ENCODE measurements at places on chromosomes 4 and X.

GRCh38 chr4:182862921-182863320 is 54.3 kb downstream of the DCTD start:
- no peak for DNase-seq

- DNase-seq = no peak
These were observed 80.0 kb downstream of the FAT1 start for GRCh38 chr4:186643501-186644310.

GRCh38 chr4:133808151-133808550 is 393.4 kb downstream of the PABPC4L start:
- no peak for DNase-seq

- DNase-seq = no peak
These were observed 35.8 kb upstream of the PRSS12 start for GRCh38 chr4:118388606-118389005.

- DNase-seq = no peak
These were observed 187.7 kb upstream of the NUDT10 start for GRCh38 chrX:51144828-51145442.

DNA sequence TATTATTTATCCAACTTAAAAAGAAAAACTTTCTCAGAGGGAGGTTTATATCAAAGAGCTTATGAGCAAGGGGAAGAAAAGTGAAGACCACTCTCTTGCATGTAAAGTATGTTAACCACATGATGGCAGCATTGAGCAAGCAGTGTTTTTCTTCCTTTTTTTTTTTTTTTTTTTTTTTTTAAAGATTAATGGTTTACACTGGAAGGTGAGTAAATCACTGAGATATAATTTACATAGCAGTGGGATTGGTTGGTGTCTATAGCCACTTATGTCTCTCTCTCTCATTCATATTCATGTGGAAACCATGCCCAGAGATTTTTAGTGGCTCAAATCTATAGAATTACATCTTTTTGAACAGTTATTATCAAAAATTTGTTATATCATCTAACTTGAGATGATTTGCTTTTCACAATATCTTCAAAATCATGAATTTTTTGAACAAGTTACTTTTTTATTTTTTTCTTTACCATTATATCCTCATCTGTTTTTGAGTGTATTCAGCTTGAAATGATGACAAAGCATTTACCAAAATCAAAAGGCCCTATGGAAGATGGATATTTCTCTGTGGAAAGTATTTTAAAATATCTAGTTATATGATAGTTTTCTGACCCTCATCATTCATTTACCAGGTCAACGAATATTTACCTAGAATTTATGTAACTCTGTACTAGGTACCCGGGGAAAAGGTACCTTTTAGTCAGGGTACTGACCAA is 31.6 kb downstream of the MTHFD2L start:
- no peak for DNase-seq

- no peak for DNase-seq
These were observed 29.0 kb downstream of the TFDP3 start for GRCh38 chrX:133189195-133189594.

DNA sequence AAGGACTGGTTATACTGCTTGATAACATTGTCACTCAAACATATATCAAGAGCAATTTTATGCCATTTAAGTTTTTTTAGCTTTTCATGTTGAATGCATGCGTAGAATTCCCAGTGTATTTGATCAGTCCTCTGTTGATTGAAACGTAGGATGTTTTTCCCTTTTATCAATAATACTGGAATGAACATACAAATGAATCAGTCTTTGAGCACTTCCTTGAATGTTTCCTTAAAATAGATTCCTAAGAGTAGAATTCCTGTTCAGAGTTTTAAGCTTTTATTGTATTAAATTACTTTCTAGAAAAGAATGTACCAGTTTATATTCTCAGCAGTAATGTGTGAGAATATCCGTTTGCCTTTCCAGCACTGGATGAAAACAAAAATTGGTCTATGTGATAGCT is 37.8 kb downstream of the ADD1 start:
- no peak for DNase-seq

DNA sequence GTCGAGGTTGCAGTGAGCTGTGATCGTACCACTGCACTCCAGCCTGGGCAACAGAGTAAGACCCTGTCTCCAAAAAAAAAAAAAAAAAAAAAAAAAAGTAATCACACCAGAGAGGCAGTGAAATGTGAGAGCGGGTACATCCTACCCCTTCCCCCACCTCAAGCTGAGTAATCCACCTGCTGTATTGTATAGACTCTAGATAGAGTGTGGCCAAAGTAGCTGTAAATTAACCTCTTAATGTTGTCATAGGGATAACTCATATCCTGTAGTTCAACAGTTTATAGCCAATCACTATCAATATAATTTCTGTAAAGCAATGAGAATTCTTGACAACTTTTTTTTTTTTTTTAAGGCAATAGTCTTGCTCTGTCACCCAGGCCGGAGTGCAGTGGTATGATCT is 30.8 kb downstream of the TNIP2 start:
- DNase-seq = no peak

DNA sequence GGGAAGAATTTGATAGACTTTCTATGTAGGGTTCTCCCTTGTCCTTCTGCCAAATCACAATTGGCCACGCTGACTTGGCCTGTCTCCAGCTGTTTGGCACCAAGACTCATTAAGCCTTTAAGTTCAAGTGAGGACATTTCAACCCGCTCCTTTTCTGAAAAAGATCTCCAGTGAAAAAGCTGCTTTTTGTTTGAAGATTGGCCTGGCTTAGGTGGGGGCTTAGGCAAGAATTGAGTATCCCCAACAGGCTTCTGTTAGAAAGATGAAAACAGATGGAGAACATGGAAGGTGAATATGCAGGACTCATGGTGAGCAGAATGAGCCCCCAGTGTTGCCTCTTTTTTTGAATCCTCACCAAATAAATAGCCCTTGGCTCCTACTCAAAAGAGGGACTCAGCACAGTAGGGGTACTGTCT is 28.5 kb upstream of the LIMCH1 start:
- DNase-seq = no peak

DNA sequence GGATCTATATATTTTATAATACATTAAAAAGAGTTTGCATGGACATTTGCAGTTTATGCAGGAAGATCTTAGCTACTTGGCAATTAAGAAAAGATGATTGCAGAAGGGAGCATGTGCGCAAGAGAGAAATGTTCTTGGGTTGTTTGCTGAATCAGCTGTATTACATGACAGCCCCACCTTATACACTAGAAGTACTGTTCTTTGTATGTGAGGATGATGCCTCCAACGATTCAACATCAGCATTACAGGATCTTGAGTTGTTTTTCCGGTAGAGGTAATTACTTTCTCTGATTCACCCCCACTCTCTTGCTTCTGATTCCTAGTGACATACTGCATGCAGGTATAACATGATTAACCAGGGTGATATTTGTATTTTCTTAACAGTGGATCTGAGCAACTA is 140.8 kb downstream of the PCDH7 start:
- DNase-seq = no peak

DNA sequence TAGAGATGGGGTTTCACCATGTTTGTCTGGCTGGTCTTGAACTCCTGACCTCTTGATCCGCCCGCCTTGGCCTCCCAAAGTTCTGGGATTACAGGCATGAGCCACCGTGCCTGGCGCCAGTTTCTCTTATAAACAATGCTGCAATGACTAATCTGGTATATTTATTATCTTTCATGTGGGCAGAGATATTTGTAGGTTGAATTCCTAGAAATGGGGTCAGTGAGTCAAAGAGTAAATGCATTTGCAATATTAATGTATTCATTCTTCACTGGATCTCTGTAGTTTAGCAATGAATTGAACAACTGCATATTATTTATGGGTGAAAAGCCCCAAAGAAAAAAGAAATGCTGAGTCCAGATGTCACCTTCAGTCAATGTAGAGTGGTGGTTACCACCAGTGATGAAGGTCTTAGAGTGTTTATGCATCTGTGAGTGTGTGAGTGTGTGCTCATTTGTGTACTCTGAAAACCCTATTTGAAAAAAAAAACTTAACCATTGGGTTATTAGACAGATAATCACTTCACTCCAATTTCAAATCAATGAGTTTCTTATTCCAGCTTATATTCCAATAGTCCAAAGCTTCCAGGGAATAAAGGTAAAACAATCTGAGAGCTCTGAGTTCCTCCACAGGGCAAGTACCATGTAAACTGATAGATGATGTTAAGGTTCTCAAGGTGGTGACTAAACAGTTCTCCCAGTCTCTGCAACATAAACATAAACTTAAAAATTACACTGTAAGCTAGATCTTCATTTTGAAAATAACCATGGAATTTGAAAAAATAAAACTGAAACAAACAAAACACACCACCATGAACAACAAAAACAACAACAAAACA is 22.6 kb upstream of the CD38 start:
- DNase-seq = peak; percentile 51

GRCh38 chr4:185016946-185017758 is 1.1 kb upstream of the HELT start:
- DNase-seq = no peak

GRCh38 chr4:65014078-65014477 is 604.8 kb upstream of the TECRL start:
- DNase-seq = no peak

DNA sequence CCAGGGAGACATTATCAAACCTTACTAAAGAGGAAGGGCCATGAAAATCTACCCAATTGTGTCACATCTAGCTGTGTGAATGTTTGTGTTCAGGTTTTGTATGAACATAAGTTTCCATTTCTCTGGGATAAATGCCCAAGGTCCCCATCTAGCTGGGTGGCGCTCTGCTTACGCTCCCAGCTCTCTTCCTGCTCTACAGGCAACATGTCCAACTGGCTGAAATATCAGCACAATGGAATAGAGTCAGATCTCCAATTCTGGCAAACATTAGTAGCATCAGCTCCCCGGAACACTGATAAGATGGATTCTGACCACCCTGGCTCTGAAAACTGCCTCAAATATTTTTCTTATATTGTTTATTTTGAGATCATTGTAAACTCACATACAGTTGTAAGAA is 74.8 kb downstream of the IRF2 start:
- no peak for DNase-seq

DNA sequence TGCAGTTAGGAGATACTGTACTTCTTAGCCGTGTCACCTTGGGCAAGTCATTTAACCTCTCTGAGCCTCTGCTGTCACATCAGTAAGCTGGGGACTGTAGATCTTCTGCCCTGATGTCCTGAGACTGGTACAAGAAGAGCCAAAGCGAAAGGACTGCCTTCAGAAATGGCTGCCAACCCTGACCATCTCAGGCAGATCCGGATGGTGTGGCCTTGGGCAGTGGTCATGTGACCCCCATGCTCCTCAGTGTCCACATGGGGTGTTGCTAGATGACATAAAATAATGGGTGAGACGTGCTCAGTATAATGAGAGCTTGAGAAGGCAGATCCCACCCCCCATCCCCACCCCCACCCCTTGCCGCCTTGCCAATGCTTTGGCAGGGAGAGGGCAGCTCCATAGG is 60.4 kb upstream of the MTM1 start:
- no peak for DNase-seq

DNA sequence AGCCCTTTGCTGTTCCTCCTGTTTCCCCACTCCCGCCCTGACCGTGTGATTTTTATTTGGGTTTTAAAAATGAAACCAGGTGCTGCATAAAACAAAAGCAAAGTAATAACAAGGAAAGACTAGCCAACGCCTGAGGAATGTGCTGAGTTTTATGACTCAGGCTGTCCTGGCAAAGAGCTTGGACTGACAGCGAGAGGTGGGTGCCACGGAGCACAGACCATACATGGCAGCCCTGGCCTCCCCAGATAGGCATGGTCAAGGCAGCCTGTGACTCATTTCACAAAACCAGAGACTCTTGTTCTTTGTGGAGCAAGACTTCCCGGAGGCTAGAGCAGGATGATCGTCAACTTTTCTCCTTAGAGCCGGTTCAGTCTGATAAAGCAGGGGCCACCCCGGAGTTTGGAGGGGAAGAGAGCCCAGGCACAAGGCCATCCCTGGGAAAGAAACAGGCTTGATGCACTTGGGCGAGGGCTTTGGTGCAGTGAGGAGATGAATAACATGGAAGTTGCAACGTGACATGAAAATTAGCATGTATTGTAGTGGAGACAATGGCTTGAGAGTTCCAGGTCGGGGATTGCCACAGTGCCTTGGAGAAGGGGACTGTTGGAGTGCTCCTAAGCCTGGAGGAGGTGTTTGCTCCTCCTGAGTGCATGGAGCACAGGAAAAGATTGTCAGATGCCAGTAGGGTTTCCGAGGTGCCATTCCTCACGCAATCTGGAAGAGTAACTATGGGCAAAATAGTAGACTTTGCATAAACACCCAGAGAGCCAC is 54.8 kb downstream of the C4orf51 start:
- DNase-seq = no peak

GRCh38 chrX:70087857-70088630 is 25.8 kb downstream of the OTUD6A start:
- no peak for DNase-seq

DNA sequence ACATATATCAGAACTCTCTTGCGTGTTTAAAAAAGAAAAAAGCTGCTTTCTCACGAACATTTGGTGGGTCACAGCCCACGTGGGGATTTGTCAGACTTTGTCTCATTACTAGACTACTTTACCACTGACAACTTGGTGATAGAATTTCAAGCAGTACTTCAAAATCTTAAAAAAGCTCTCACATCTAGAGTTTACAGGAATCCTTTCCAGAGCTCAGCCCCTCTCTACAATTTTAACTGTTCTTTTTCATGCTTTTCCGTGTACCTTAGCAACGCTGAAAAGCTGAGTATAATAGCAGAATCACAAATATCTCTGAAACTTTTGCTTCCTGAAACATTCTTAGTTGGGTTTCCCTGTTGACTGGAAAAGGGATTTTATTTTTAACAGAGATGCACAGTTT is 50.2 kb downstream of the SMAD1 start:
- no peak for DNase-seq
